CD4-positive, alpha-beta T cell treated with Interleukin-2 at 100 ng/mL for 4 hours (primary cell): ENCODE measurements at places on chromosomes 2 and 18.

GRCh38 chr18:10919851-10920250 is 229.5 kb downstream of the PIEZO2 start:
- DNase-seq: no peak

DNA sequence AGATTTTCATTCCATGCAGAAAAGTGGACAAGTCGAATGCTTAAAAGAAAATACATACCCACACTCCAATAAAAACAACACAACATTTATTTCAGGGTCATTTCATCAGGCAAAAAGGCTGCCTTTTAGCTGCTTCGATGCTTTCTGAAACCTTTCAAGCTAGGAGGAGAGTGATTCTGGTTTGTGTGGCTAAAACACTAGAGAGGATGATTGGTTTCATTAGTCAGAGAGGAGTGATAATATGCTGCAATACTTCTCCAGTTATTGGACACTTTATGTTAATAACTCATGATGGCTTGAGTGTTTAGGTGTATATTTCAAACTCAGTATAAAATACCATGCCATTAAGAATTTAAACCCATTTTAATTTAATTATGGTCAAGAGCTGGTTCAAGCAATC is 614.0 kb downstream of the SLC4A3 start:
- no peak for DNase-seq

GRCh38 chr2:175233135-175233719 is 51.7 kb upstream of the ATP5MC3 start:
- DNase-seq: no peak

GRCh38 chr2:237895544-237896506 is 36.4 kb downstream of the RAMP1 start:
- DNase-seq: no peak

GRCh38 chr2:191927319-191927867 is 80.5 kb upstream of the CAVIN2 start:
- DNase-seq: no peak

DNA sequence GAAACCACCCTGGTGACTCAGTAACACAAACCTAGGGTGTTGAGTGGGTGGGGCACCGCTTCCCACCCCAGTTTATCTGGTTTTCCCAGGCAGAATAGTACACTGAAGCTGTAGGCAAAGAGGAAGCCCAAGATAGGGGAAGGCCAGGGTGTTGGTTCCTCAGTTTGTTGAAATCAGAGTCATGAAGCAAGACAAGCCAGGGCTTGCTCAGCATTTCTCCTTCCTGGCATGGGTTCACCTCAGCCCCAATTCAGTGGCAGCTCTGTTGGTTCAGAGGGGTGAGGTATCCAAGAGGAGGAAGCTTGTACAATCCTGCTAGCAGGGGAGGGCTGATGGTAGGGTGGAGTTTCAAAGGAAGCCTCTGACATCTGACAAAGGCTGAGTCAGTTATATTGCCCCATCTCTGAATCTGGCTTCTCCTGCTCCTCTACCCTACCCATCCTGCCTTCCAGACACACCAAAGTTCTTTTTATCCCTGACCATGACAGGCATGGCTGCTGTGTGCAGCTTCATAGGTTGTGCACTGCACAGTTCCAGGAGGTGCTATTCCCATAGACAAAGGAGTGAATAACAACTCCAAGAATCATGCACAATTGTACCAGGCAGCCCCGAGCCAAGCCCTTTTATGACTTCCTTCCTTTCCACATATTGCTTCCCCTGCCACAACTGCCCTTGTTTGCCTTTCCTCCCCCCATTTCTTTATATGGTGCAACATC is 24.9 kb upstream of the RAB10 start:
- DNase-seq: peak; percentile 19

GRCh38 chr2:83567551-83567950 is 891.5 kb downstream of the SUCLG1 start:
- no peak for DNase-seq

DNA sequence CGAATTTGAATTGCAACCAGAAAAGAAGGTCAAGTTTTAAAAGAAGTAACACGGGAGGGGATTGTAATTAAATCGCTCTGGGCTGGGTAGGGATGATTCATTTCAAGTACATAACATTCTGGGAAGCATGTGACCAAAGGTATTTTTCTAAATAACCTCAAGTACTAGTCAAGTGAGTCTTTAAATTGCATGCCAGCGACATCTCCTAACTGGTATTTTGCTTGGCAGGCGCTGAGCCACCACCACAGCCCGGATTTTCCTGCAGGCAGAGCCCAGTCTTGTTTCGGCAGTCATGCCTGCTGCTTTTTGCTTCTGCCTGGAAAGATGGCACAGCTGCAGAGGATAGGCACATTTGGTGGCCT is 33.7 kb upstream of the NPAS2 start:
- DNase-seq: no peak

GRCh38 chr18:10669441-10670100 is 143.7 kb downstream of the NAPG start:
- DNase-seq: no peak

- DNase-seq: no peak
These were observed 1642.5 kb upstream of the TMEFF2 start for GRCh38 chr2:193837111-193837738.

GRCh38 chr18:68053290-68053689 is 536.8 kb upstream of the DSEL start:
- DNase-seq: no peak

DNA sequence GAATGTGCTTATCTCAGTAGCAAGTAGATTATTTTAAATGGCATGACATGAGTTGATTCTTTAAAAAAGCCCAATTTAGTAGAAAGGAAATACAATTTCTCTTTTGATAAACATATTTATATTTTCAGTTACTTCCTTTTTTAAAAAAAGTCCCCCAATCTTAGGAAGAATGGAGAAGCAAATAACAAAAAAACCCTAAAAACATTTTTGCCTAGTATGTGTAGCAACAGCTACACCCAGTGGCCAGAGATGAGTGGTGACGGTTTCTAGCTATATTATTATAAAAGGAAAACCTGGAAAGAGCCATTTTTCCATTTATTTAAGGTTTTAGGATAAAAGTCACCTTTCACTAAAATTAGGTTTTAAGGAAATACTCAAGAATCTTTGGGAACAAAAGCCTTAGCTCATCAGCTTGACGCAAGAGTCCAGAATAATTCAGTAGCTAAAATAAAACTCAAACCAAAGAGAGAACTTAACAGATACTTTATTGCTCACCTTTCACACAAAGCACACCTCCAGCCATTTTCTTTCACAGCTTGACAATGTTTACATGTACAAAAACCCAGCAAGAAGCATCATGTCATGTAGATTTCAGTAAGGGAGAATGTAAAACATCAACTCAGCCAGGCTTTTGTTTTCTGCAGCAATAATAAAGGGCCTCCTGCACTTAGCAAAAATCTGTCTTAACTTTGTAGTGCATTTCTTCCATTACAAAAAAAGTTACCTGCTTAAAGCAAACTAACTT is 15.7 kb downstream of the FAM98A start:
- DNase-seq: peak; percentile 54

DNA sequence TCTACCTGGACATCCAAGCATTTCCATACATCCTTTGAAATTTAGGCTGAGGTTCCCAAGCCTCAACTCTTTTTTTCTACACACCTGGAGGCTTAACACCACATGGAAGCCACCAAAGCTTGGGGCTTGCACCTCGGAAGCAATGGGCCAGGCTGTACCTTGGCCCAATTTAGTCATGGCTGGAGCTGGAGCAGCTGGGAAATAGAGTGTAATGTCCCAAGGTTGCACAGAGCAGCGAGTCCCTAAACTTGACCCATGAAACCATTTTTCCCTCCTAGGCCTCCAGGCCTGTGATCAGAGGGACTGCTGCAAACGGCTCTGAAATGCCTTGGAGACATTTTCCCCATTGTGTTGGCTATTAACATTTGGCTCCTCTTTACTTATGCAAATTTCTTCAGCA is 1574.3 kb upstream of the ZEB2 start:
- no peak for DNase-seq

GRCh38 chr2:28129955-28130695 is 239.6 kb downstream of the BABAM2 start:
- no peak for DNase-seq

GRCh38 chr2:128590309-128591021 is 271.8 kb upstream of the HS6ST1 start:
- DNase-seq: no peak

GRCh38 chr2:10481666-10482157 is 33.6 kb upstream of the ODC1 start:
- no peak for DNase-seq

DNA sequence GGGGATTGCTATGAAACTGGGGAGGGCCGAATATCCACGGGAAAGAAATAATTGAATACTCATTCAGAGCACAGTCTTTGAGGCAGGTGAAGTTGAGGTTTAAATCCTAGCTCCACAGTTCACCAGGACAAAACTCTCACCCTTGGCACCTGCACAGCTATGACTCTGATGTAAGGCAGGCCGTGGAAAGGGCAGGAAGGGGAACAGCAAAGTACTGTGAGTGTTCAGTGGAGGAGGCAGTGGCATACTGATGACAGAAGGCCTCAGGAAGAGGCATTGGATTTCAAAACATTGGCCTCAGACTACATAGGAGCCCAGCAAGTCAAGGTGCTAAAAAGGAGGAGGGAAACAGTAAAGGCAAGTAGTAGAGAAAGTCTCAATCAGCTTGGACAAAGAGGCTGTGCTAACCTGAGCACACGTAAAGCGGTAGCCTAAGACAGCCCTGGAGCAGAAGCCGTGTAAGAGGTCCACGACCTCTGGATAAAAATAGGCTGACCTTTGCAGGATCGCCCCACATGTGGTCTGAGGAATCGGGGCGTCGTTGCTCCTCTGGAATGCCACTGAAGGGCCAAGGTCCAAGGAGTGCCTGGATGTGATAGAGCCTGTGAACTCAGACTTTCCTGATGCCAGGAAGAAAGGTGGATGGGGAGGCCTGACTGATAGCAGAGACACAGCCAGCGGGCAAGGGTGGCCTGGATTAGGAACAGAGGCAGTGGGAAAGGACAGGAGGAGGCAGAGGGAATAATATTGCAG is 243.6 kb downstream of the PID1 start:
- DNase-seq: no peak

DNA sequence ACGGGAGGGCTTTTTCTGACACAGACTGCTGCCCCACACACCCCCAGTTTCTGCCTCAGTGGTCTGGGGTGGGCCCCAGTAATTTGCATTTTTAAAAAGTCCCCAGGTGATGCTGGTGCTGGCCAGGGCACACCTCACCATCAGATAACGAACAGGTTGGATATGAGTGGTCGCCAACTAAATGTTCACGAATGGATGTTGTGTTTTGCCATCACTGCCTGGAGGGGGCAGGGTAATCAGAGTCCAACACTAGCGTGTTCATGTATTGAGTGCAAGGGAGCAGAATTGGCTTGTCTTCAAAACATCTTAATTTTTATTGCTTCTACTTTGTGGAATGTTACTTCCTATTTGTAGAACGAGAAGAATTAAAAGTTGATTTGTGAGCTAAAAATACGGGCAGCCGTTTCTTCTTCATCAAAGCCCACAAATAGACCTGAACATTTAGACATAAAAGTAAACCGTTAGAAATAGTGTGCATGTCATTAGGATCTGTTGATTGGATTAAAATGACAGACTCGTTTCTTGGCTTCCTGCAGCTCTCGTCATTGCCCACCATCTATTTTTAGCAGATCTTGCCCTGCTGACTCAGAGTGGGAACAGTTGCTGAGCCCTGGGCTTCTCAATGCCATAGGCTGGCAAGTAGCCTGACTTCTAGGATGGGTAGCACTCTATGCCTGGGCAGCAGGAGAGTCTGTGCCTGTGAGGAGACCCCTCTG is 45.2 kb downstream of the NCK2 start:
- DNase-seq: peak; percentile 71

- no peak for DNase-seq
These were observed 121.6 kb downstream of the TXNL1 start for GRCh38 chr18:56516789-56517188.

DNA sequence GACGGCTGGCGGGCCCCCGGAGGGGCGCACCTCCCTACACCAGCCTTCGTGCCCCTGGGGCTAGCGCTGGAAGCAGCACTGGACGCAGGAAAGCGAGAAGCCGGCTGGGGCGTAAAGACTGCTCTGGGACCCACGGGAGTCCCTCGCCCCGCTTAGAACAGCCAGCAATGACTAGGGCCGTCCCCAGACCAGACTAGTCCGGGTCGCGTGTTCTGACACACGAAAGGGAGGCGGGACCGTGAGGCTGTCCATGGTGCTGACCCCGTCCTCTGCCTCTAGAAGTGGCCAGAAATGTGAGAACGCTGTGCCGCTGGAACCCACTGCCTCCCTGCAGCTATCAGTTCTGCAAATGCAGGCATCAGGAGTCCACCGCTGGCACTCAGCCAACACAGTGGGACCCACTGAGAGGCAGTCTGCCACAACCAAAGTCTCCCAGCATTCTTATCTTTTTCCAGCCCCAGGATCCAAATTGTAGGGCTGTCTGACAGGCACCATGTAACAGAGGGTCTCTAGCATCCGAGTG is at the start of gene UCN:
Gene UCN (minus strand): TSS at position 87 of the 523 bp plus-strand sequence. CDS start 550 bp downstream, outside the sequence.
- DNase-seq: no peak
